ENCODE measurements at places on chromosomes 7 and 10.

- DNase-seq: no peak
These were observed 34.5 kb downstream of the TSPAN14 start for GRCh38 chr10:80488539-80489066.

- DNase-seq: no peak
These were observed 25.8 kb downstream of the CEP41 start for GRCh38 chr7:130415006-130415405.

- no peak for DNase-seq
These were observed 8.3 kb upstream of the NT5C3A start for GRCh38 chr7:33070831-33071230.

GRCh38 chr10:117734731-117735405, 192.3 kb downstream of the EMX2 start:
- no peak for DNase-seq

- DNase-seq: no peak
These were observed 410.0 kb downstream of the EXOC4 start for GRCh38 chr7:133662830-133663229.

GRCh38 chr10:34618611-34619010, 196.5 kb downstream of the PARD3 start:
- DNase-seq: no peak

GRCh38 chr7:110780712-110781111, 310.2 kb upstream of the LRRN3 start:
- DNase-seq: no peak

DNA sequence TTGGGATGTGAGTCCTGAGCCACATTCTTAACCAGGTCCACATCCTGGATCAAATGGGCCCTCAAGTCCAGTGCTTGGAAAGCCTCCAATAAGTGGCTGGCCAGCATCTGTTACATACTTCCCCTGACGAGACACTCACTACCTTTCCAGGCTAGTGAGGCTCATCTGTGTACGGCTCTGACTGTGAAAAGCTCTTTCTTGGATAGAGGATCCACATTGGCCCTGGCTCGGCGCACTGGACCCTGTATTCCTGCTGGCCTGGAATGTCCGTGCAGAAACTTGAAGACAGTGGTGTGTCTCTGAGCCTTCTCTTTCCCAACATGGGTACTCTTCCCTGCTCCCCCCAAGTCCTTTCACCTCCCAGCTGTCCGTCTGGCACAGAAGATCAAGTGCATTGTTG, 35.5 kb downstream of the MYL10 start:
- no peak for DNase-seq

DNA sequence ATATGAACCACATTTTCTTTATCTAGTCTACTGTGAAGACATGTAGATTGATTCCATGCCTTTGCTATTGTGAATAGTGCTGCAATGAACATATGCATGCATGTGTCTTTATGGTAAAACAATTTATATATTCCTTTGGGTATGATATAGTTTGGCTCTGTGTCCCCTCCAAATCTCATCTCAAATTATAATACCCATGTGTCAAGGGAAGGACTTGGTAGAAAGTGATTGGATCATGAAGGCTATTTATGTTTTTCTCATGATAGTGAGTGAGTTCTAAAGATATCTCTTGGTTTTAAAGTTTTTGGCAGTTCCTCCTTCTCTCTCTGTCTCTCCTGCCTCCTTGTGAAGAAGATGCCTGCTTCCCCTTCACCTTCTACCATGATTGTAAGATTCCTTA, 248.7 kb downstream of the GPR37 start:
- DNase-seq: no peak

DNA sequence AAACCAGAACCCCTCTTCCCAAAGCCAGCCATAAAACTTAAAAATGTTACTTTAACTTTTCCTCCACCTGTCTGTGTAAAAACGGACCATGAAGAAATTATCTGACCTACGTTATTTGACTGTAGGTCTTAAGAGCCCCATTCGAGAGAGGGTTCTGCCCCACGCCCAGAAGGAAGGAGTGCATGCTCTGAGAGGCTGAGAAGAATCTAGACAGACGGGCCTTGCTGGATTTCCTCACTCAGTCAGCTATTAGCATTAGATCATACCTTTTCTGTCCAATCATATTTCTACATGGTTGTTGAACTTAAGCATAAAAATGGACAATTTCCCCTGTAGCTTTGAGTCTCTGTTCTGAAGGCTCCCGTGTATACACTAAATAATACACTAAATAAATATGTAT, 38.1 kb upstream of the WDR11 start:
- no peak for DNase-seq

DNA sequence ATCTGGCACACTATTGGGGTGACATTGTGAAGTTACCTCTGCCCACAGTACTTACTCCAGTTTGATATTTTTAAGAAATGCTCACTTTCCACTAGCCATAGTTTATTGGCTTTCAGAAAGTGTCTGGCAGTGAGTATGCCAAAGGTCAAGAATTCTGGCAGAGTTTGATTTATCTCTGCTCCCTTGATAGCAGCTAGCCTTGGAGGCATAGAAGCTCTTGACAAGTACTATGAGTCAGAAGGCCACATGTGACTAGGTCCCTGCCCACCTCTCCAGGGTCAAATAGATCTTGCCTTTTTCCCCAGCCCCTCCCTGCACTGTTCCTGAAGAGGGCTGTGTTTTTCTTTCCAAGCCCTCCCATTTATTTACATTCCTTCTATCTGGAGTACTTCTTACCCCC, 202.2 kb downstream of the AUTS2 start:
- DNase-seq: no peak

- DNase-seq: no peak
These were observed 99.7 kb upstream of the ZEB1 start for GRCh38 chr10:31219306-31219705.

DNA sequence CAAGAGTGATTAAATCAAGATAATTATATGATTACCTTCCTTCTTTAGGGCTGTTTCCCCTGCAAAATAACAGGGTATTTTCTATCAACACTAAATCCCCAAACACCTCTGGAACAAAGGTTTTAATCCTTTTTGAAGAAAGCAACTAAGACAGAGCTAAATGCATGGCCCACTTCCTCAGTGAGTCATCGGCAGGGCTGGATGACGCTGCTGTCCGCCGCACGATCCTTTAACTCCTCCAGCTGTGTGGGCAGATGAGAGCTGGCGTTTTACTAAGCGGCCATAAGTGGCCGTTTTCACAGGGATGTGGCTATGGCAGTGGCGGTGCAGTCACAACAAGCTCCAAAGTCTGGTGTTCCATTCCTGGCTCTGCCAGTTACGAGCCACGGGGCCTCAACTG, 76.0 kb upstream of the C1QL3 start:
- DNase-seq: no peak

DNA sequence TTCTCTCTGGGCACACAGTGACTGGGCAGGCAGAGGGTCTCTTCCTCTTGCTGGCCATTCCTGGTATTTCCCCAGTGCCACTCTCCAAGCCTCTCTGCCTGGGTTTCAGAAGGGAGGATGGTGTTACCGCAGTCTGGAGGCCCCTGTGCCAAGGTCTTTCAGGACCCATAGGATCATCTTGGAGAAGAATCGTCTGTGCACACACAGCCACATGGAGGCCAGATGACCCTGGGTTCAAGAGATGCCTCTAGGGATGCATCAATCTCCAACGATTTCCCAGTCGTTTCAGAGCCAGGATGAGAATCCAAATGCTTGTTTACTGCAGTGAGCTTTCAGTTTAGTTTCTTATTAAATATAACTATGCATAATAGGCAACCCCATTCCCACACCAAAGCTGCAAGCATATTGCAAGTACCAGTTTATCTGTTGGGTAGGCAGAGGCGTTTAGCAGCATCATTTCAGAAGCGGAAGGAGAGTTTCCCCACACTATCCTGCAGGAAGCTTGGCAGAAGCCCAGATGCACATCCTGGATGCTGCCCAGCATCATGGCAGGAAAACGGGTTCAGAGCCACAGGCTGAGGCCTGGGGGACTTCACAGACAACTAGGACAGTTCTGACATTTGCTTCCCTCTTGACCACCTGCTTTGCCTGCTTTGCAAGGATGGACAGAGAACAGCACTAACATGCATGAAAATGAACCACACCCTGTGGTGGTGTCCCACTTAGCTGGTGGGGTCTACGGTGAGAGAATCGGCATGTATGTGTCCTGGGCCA, 134.7 kb upstream of the FAM20C start:
- no peak for DNase-seq

- DNase-seq: no peak
These were observed 33.3 kb downstream of the PLPP4 start for GRCh38 chr10:120490288-120490687.

DNA sequence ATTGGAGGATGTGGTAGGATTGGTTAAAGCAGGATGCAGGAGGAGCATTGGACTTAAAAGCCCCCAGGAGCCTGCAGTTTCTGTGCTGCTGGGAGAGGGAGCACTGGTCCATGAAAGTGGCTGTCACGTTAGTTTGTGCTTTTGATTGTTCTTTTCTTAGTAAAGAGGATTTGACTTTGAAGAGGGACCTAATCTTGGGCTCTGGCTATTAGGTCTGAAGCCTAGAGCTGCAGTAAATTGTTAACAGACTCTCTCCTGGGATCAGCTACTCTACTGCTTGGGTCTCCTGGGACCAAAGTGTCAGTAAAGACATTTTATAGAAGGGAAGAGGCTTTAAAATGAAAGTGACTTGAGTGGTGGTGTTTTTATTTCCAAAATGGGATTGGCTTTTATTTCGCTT, 3.7 kb downstream of the ZFYVE27 start:
- DNase-seq: no peak

DNA sequence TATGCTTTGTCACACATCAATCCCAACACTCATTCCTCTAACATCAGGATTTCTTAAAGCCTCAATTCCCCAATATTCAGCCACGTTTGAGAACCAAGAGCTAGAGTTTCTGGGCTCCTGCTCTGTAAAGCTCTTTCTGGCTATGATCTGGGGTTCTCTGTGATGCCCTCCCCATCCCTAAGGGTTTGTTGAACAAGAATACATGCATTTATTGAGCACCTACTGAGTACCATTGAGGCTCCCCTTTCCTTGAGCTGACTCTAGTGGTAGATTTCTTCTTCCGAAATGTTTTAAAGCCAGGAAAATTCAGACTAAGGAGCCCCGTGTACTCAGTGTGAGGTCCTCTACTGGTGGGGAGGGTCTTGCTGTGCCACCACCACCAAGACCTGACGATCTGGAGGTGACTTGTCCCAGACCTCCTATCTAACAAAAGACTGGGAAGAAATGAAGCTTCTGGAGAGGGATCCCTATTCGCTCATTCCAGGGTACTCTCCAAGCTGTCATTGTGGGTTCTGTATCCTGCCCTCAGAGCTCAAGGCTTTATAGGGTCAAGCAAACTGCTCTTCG, 23.1 kb upstream of the SRGN start:
- DNase-seq: no peak

DNA sequence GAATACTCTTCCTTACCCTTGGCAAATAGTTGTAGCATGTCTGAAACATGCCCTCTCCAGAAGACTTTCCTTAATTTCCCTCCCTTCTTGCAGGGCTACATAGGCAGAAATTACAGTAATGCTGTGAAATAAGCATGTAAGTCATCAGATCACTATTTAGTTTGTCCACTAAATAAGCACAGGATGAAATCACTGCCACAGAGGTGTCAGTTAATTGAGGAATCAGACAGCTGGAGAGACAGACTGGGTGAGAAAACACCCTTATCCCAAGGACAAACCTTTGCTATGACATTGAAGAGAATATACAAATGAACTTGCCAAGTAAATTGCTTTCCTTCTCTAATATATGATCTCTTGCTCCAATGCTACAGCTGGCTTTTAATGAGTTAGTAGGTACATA, 129.3 kb downstream of the CHRM2 start:
- no peak for DNase-seq

GRCh38 chr7:101216860-101217387, 457 bp downstream of the PLOD3 start:
- DNase-seq: no peak

DNA sequence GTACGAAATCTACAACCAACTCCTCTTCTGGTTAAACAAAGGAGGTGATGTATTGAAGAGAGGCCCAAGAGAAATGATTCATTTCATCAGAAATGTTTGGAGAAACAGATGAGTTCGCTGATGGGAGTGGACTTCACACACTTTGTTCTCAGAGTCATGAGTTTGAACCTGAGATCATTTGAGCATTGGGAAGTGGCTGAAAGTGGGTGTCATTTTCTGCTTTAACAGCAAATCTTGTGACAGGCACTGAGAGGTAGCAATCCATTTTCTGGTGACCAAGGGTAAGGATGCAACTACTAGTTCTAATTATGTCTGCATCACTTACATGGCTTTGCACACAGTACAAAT, 51.4 kb downstream of the RBM20 start:
- DNase-seq: no peak

GRCh38 chr10:53597835-53598251, 825.3 kb upstream of the MBL2 start:
- no peak for DNase-seq

- DNase-seq: no peak
These were observed 79.9 kb downstream of the PRKAG2 start for GRCh38 chr7:151796871-151797537.

GRCh38 chr10:58765910-58766309, 253.2 kb downstream of the BICC1 start:
- no peak for DNase-seq

Measured in NCI-H510A (cell line).